Progenitor cell of endocrine pancreas (in vitro differentiated cells): ENCODE measurements at places on chromosomes 4 and X.

GRCh38 chr4:185853841-185854240 is 41.8 kb upstream of the SORBS2 start:
- H3K27me3 ChIP-seq, result peaks cover 3% of the 10 kb centered on the region
- no peaks in the 10 kb centered on the region for H3K4me1 ChIP-seq
- no peak for DNase-seq
- no peak overlapping the region for H3K4me3 ChIP-seq

DNA sequence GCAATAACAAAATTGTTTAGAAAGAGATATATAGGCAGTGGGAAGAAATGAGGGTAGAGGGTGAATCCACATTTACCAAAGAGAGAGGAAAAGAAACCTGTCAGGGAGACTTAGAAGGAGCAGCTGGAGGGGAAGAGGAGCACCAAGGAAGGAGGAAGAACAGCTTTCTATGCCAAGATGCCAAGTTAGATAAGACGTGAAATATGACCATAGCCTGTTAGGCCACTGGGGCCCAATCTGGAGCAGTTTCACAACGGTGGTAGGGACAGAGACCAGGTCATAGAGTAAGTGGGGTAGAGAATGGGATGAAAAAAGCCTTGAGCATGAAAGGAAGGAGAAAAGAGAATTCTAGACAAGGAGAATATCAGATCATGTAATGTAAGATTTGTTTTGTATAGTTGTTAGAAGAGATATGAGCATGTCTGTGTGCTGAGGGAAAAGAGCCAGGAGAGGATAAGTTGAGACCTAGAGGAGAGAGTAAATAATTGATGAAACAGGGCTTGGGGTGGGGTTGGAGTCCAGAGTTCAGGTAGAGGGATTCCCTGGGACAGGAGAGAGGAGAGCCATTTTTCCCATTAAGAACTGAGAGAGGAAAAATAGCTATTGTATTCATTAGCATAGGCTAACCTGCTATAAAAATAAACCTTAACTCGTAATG is 4.4 kb upstream of the SOWAHB start:
- H3K27me3 ChIP-seq, result peaks cover 7% of the 10 kb centered on the region
- H3K27ac ChIP-seq, result no peak overlapping the region
- H3K4me1 ChIP-seq, result peaks cover 9% of the 10 kb centered on the region
- no peak for DNase-seq
- H3K36me3 ChIP-seq, result peaks cover 2% of the 10 kb centered on the region
- no peak overlapping the region for H3K4me3 ChIP-seq

- H3K27ac ChIP-seq, result no peak overlapping the region
- H3K36me3 ChIP-seq, result peaks cover 4% of the 10 kb centered on the region
- H3K4me1 ChIP-seq, result peaks cover 9% of the 10 kb centered on the region
- no peak for DNase-seq
These were observed 6.4 kb downstream of the SGMS2 start for GRCh38 chr4:107831140-107831539.

DNA sequence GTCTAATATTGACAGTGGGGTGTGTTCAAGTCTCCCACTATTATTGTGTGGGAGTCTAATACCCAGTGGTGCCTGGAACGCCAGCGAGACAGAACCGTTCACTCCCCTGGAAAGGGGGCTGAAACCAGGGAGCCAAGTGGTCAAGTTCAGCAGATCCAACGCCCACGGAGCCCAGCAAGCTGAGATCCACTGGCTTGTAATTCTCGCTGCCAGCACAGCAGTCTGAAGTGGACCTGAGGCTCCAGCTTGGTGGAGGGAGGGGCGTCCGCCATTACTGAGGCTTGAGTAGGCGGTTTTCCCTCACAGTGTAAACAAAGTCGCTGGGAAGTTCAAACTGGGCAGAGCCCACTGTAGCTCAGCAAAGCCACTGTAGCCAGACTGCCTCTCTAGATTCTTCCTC is 407.3 kb downstream of the DMD start:
- DNase-seq, result no peak
- no peak overlapping the region for H3K27ac ChIP-seq
- no peaks in the 10 kb centered on the region for H3K36me3 ChIP-seq
- H3K4me3 ChIP-seq, result no peak overlapping the region
- H3K4me1 ChIP-seq, result peaks cover 2% of the 10 kb centered on the region

- H3K4me3 ChIP-seq, result no peak overlapping the region
- no peaks in the 10 kb centered on the region for H3K27me3 ChIP-seq
- H3K27ac ChIP-seq, result no peak overlapping the region
- H3K4me1 ChIP-seq, result peaks cover 5% of the 10 kb centered on the region
- H3K36me3 ChIP-seq, result no peaks in the 10 kb centered on the region
- no peak for DNase-seq
These were observed 43.6 kb upstream of the BMP2K start for GRCh38 chr4:78732332-78733104.

- peak overlapping the region; percentile 62 for H3K27ac ChIP-seq
- no peak for DNase-seq
- H3K36me3 ChIP-seq, result no peaks in the 10 kb centered on the region
- H3K4me1 ChIP-seq, result no peaks in the 10 kb centered on the region
- no peaks in the 10 kb centered on the region for H3K27me3 ChIP-seq
These were observed 151.9 kb upstream of the RPS6KA3 start for GRCh38 chrX:20418379-20419150.

DNA sequence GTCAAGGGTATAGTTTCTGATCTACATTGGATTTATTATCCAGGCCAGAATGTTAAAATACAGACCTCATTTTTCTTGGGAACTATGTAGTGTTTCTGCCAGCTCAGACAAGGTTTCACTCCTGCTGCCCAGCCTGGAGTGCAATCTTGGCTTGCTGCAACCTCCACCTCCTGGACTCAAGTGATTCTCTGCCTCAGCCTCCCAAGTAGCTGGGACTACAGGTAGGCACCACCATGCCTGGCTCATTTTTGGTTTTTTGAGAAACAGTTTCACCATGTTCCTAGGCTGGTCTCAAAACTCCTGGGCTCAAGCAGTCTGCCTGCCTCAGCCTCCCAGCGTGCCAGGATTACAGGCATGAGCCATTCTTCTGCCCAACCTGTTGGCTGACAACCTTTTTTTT is 5.7 kb downstream of the RPL34 start:
- H3K27me3 ChIP-seq, result no peaks in the 10 kb centered on the region
- peaks cover 18% of the 10 kb centered on the region for H3K4me1 ChIP-seq
- peaks cover 45% of the 10 kb centered on the region for H3K36me3 ChIP-seq

- peaks cover 17% of the 10 kb centered on the region for H3K27me3 ChIP-seq
- H3K36me3 ChIP-seq, result no peaks in the 10 kb centered on the region
- no peak overlapping the region for H3K4me3 ChIP-seq
- DNase-seq, result no peak
- H3K4me1 ChIP-seq, result no peaks in the 10 kb centered on the region
- no peak overlapping the region for H3K27ac ChIP-seq
These were observed 11.6 kb upstream of the NR3C2 start for GRCh38 chr4:148453833-148454232.

DNA sequence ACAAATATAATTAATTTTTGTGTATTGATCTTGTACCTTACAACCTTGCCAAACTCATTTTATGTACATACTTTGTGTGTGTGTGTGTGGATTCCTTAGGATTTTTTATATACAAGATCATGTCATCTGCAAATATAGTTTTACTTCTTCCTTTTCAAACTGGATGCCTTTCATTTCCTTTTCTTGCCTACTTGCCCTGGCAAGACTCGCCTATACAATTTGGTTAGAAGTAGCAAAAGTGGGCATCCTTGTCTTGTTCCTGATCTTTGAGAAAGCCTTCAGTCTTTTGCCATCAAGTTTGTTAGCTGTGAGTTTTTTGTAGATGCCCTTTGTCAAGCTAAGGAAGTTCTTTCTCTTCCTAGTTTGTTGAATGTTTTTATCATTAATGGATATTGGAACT is 30.5 kb downstream of the RUFY3 start:
- H3K27me3 ChIP-seq, result no peaks in the 10 kb centered on the region
- no peak overlapping the region for H3K27ac ChIP-seq
- H3K4me1 ChIP-seq, result no peaks in the 10 kb centered on the region

DNA sequence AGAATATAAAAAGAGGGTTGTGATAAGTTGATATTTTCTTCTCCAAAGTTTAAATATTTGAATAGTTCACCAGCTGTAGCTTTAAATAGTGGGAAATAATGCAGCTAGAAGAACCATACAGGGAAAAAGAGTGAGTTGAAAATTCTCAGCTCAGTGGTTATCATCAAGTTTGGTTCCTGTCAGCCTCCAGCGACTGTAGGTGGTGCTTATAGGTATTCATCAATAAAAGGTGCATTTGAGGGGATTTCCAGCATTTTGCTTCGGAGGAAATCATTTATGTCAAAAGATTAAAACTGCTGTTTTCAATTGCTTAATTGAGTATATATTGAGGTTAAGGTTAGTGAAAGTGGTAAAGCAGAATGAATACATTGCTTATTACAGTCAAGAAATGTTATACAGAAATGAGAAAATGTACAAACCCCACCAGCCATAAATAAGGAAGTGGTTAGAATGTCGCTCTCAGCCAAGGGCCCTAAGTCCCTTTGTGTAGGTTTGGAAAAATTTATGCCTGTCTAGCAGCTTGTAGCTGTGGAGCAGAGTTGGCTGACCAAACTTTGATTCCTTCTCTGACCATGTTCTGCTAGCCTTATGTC is 532.9 kb upstream of the FTHL17 start:
- no peaks in the 10 kb centered on the region for H3K27me3 ChIP-seq
- H3K4me3 ChIP-seq, result no peak overlapping the region
- H3K27ac ChIP-seq, result no peak overlapping the region
- peaks cover 1% of the 10 kb centered on the region for H3K4me1 ChIP-seq
- no peak for DNase-seq
- H3K36me3 ChIP-seq, result no peaks in the 10 kb centered on the region

DNA sequence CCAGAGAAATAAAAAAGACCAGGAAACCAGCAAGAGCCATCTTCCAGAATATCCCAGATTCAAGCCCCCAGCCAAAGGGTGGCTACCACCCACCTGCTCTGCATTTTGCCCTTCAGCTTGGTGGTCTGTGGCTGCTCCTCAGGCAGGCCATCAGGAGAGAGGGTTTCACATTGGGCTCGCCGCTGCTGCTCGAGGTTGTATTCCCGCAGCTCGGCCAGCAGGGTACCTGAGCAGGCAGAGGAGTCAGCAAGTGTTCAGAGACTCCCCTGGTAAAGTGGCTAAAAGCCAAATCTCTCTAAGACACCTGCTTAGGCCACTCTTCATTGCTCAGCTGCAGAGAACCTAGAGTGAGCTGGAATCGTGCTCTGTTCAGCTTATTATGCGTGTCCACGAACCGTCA is 110.8 kb upstream of the HSD17B10 start:
- no peak overlapping the region for H3K27ac ChIP-seq
